ENCODE measurements at places on chromosomes 2 and 18. TPM values are rescaled to one million over a fixed set of nuclear protein-coding genes. Genes with fewer than 3 reads are reported as not detected.

DNA sequence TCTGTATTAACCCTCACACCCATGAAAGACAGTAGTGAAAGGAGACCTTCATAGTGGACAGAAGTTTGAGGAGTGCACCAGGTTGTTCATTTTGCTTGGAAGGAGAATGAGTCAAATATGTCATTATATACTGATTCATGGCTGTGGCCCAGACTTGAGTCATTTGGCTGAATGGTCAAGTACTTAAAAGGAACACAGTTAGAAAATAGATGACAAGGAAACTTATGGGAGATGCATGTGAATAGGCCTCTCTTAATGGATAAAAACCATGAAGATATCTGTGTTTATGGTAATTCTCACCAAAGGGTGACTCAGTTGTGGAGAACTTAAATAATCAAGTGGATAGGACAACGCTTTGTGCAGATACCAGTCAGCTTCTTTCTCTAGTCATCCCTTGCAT lies 524.7 kb upstream of the CNTNAP5 start:
- no peak overlapping the region for H3K4me3 ChIP-seq
- no peaks in the 10 kb centered on the region for H3K36me3 ChIP-seq
- H3K4me1 ChIP-seq = no peaks in the 10 kb centered on the region
- H3K27me3 ChIP-seq = no peaks in the 10 kb centered on the region
- DNase-seq = no peak

DNA sequence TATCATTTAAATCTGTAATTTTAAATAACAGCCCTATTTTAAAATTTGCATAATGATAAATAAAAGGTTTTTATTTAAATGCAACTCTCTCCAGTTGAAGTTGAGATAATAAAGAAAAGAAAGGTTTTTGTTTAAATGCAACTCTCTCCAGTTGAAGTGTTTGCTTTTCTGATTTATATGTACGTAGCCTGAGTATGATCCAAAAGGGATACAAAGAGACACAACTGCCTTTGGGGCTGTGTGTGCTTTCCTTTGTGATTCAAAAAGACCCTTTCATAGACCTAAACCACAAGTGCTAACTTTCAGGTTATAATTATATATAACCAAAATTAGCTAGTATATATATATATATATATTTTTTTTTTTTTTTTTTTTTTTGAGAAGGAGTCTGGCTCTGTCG lies 76.2 kb upstream of the MFF start:
- H3K36me3 ChIP-seq = no peaks in the 10 kb centered on the region
- no peak for DNase-seq

GRCh38 chr18:23588836-23589560 lies 2.7 kb upstream of the NPC1 start:
- peaks cover 23% of the 10 kb centered on the region for H3K4me1 ChIP-seq
- peaks cover 3% of the 10 kb centered on the region for H3K36me3 ChIP-seq
- H3K27me3 ChIP-seq = peaks cover 3% of the 10 kb centered on the region
- H3K4me3 ChIP-seq = no peak overlapping the region
- no peak overlapping the region for H3K27ac ChIP-seq
- no peak for DNase-seq

- no peaks in the 10 kb centered on the region for H3K36me3 ChIP-seq
- H3K27me3 ChIP-seq = peaks cover 2% of the 10 kb centered on the region
- H3K4me1 ChIP-seq = no peaks in the 10 kb centered on the region
- H3K4me3 ChIP-seq = no peak overlapping the region
- no peak for DNase-seq
Observed at GRCh38 chr2:237213315-237214022, 127.8 kb downstream of the COPS8 start.

- H3K27me3 ChIP-seq = no peaks in the 10 kb centered on the region
- H3K36me3 ChIP-seq = no peaks in the 10 kb centered on the region
- H3K27ac ChIP-seq = no peak overlapping the region
- H3K4me1 ChIP-seq = no peaks in the 10 kb centered on the region
- H3K4me3 ChIP-seq = no peak overlapping the region
- DNase-seq = no peak
Observed at GRCh38 chr18:8003878-8004675, 437.0 kb downstream of the PTPRM start.

GRCh38 chr2:159106109-159106508 lies 137.7 kb downstream of the TANC1 start:
- DNase-seq = no peak
- no peak overlapping the region for H3K4me3 ChIP-seq
- H3K27me3 ChIP-seq = peaks cover 5% of the 10 kb centered on the region
- no peaks in the 10 kb centered on the region for H3K4me1 ChIP-seq

DNA sequence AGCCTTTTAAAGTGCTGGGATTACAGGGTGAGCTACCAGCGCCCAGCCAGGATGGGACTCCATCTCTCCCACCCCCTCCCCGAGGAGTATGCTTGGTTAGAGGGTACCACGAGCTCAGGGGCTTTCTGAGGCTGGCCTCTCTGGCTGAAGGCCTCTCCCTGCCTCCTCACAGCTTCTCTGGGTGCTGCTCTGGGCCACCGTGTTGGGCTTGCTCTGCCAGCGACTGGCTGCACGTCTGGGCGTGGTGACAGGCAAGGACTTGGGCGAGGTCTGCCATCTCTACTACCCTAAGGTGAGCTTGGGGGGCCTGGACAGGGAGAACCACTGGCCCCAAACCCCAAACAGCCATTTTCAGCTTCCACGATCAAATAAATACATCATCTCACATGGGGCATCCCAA lies 2.9 kb downstream of the SLC11A1 start:
- no peak overlapping the region for H3K27ac ChIP-seq
- no peak overlapping the region for H3K4me3 ChIP-seq
- H3K4me1 ChIP-seq = no peaks in the 10 kb centered on the region
- peaks cover 2% of the 10 kb centered on the region for H3K27me3 ChIP-seq
- no peak for DNase-seq
- H3K36me3 ChIP-seq = no peaks in the 10 kb centered on the region

GRCh38 chr2:39781697-39782096 lies 2.6 kb upstream of the THUMPD2 start:
- H3K36me3 ChIP-seq = peaks cover 16% of the 10 kb centered on the region
- DNase-seq = no peak
- H3K4me1 ChIP-seq = peaks cover 43% of the 10 kb centered on the region
- no peak overlapping the region for H3K27ac ChIP-seq
- peaks cover 1% of the 10 kb centered on the region for H3K27me3 ChIP-seq

DNA sequence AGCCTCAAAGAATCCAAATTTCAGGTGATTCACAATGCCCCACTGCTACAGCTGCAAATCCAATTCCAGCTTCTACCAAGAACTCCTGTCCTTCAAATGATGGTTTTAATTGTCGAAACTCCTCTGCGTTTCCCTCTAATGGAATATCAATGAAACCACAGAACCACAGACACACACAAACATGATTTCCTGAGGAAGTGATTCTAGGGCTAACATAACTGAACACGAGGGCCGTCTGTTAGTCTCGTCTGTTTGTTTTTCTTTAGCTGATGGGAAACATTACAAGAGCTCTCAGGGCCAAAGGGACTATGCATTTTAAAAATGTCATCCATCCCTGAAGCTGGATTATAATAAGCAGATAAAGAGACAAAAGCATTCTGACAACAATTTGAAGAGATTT lies 59.4 kb downstream of the RNF152 start:
- DNase-seq = no peak
- peaks cover 4% of the 10 kb centered on the region for H3K27me3 ChIP-seq

- no peak overlapping the region for H3K4me3 ChIP-seq
- no peaks in the 10 kb centered on the region for H3K36me3 ChIP-seq
Observed at GRCh38 chr18:24915547-24915946, 436.4 kb downstream of the ZNF521 start.

DNA sequence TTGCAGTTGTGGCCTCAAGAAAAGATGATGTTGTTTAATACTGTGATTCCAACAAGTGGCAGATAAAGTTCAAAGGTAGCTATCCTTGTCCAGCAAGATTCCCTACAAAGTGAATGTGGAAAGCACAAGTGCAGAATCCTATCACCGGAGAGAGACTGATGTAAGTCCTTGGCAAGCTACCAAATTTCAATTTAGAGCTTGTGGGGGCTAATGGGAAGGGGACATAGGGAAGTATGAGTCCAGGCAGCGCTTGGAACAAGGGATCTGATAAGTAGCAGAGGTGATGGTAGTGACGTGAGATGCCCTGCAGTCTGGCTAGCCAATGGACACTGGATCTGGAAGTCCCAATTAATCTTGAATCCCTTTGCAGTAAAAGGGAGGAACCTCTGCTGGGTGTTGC lies 165.2 kb upstream of the DTNA start:
- no peak overlapping the region for H3K27ac ChIP-seq
- H3K36me3 ChIP-seq = no peaks in the 10 kb centered on the region
- DNase-seq = no peak

- H3K4me1 ChIP-seq = peaks cover 38% of the 10 kb centered on the region
- no peaks in the 10 kb centered on the region for H3K27me3 ChIP-seq
- no peak overlapping the region for H3K4me3 ChIP-seq
- no peak for DNase-seq
Observed at GRCh38 chr2:10397878-10398277, 50.2 kb downstream of the ODC1 start.

DNA sequence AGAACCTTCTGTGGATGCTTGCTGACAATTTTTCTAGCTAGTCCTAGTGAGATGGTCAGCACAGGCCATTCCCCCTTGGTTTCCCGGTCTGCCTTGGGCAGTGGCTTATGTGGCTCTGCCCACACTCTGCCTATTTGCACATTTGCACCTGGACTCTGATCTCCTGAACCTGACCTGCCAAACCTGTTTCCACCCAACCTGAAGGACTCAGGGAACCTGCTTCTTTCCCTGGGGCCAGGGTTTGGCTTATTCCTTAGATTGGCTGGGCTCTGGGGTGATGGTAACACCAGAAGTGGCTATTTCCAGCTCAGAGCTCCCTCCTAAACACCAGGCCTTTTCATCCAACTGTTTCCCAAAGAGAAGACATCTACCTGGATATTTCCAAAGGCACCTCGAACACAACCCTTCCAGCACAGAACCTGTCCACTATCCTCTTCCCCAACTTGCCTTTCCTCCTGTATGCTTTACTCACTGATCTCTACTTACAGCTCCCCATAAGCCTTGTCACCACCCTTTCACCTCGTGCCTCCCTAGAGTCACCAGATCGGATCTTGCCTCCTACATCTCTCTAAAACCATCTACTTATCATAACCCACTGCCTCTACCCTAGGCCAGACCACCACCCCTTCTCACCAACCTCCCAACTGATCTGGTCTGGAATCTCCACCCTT lies 5.8 kb upstream of the MTA3 start:
- H3K4me1 ChIP-seq = no peaks in the 10 kb centered on the region
- no peak overlapping the region for H3K27ac ChIP-seq
- no peak for DNase-seq
- H3K27me3 ChIP-seq = no peaks in the 10 kb centered on the region

- no peaks in the 10 kb centered on the region for H3K27me3 ChIP-seq
- H3K27ac ChIP-seq = no peak overlapping the region
- DNase-seq = no peak
- no peak overlapping the region for H3K4me3 ChIP-seq
- H3K36me3 ChIP-seq = no peaks in the 10 kb centered on the region
- H3K4me1 ChIP-seq = no peaks in the 10 kb centered on the region
Observed at GRCh38 chr2:138910427-138910826, 130.2 kb upstream of the NXPH2 start.

DNA sequence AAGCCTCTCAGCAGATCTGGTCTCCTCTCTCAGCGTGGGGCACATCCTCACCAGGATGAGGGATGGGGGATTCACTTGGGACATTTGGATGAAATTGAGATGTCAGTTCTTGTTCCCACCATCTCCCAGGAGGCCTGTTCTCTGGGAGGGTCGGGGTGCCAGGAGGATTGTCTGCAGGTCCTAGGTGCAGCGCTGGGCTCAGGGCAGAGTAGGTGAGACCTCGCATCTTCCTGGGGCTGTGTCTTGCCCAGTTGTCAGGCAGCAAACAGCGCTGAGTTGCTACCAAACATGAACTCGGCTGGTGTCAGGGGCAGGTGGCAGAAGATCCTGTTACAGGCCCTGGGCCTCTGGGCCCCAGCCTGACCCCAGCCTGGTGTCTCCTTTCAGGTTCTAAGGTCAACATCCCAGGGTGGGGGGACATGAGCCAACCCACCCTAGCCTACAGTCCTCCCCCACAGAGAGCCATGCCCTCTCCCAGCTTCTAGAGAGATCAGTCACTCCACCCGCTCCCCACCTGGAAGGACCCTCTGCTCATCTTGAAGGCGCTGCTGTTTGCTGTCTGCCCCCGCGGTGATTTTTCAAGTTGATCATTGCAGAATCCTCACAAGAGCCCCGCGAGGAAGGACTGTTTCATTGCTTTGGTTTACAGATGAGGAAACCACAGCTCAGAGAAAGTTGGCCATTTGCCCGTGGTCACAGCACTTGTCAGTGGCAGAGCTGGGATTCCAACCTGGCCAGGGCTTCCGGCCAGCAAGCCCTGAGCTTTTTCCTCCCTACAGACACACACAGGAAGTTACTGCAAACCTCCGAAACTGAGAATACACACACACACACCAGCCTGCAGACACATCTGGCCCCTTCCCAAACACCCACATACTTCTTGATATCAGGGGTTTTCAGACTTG lies 83.9 kb downstream of the STPG4 start:
- H3K27ac ChIP-seq = peak overlapping the region; percentile 82
- no peaks in the 10 kb centered on the region for H3K27me3 ChIP-seq
- DNase-seq = peak; percentile 68

DNA sequence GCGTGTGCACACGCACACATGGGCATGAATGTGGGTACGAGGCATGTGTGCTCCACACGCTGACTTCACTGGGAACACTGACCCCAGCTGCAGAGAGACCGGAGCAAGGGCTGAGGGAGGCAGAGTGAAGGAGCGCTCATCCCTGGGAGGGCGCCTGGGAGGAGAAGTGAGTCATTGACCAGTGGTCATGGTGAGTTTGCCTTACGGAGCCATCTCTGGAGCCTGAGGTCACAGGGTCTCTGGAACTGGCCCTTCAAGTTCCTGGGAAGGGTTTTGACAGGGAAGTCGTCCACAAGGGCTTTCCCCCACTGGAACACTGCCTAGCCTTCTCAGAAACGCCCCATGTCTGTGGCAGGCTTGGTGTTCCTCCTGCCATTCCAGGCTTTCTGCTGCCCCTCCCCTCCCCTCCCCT lies 14.3 kb upstream of the TMEM185B start:
- no peaks in the 10 kb centered on the region for H3K27me3 ChIP-seq
- H3K4me3 ChIP-seq = no peak overlapping the region
- peaks cover 7% of the 10 kb centered on the region for H3K4me1 ChIP-seq
- H3K36me3 ChIP-seq = no peaks in the 10 kb centered on the region
- DNase-seq = no peak
- H3K27ac ChIP-seq = no peak overlapping the region

- no peaks in the 10 kb centered on the region for H3K36me3 ChIP-seq
Observed at GRCh38 chr2:223270548-223270947, 218.6 kb downstream of the KCNE4 start.

Gene CPO
- total RNA-seq = not detected

Gene SMYD1
- total RNA-seq = not detected

Gene STPG4
- not detected for total RNA-seq

Gene GPR39
- total RNA-seq = not detected

Gene NUP35
- total RNA-seq = 31.7 TPM

Gene ADGRF3
- 1.4 TPM for total RNA-seq

Gene CD302
- total RNA-seq = 0.55 TPM

Gene KCNG2
- not detected for total RNA-seq

Gene SLC11A1
- 0.10 TPM for total RNA-seq

Gene TNFAIP6
- total RNA-seq = not detected

Gene POTEC
- total RNA-seq = not detected

Gene ELOA2
- not detected for total RNA-seq

Gene PRSS56
- not detected for total RNA-seq

Gene HAAO
- total RNA-seq = 0.17 TPM
